ENCODE measurements at places on chromosomes 11 and 22.

- DNase-seq = no peak
Measured at GRCh38 chr11:117002639-117003299, 95.5 kb downstream of the SIK3 start.

- DNase-seq = no peak
Measured at GRCh38 chr22:24878969-24879368, 67.5 kb downstream of the LHFPL7 start.

DNA sequence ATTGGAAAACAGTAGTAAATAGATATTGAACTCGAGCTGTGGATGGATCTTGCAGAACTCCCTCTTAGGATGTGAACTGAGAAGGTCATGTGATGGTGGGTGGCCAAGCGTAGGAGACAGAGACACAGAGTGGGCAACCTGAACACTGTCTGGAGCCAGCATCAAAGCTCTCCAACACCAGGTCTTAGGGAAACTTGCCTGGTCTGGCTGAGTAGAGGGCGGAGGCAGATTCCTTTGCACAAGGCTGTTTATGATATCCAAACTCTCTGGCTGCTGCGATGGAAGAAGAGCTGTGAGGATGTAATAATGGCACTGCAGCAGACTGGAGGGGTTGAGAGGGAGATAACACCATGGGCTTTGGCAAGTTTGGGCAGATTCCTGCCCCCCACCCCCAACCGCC, 10.1 kb downstream of the NAV2 start:
- DNase-seq = no peak

GRCh38 chr11:61769946-61770683, 17.7 kb downstream of the MYRF start:
- DNase-seq = no peak

DNA sequence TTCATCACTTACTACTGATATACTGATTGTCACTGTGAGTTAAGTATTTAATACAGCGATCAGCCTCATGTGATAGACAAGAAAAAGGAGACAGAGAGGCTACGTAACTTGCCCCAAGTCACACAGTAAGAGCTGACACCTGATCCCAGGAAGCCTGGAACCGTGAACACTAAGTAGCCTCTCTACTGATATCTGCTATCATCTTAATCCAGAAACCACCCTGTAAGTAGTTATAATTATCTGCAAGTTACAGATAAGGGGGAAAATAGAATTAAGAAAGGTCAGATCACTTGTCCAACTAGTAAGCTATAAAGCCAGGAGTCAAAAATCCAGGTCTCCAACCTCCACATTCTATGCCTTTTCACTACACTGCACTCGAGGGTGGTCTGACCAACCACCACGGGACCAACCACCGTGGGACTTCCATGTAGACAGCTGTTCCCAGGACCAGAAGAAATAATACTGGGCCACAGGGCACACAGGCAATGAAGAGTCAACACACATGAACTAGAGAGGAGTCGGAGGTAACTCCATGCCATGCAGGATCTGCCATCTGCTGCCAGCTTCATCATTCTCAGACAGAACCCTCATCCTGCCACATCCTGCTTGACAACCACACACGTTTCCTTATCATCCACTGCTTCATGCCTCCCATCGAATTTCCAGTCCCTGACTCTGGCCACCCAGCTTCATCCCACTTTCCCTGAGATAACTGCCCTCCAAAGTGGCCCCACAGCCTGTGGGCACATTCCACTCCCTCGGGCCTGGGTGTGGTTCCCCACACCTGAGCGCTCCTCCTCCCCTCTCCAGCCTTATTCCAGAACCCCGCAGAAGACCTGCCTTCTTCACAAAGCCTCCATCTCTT, 58.6 kb downstream of the MICAL3 start:
- DNase-seq = no peak

- no peak for DNase-seq
Measured at GRCh38 chr11:94590352-94591041, 23.3 kb downstream of the PIWIL4 start.

DNA sequence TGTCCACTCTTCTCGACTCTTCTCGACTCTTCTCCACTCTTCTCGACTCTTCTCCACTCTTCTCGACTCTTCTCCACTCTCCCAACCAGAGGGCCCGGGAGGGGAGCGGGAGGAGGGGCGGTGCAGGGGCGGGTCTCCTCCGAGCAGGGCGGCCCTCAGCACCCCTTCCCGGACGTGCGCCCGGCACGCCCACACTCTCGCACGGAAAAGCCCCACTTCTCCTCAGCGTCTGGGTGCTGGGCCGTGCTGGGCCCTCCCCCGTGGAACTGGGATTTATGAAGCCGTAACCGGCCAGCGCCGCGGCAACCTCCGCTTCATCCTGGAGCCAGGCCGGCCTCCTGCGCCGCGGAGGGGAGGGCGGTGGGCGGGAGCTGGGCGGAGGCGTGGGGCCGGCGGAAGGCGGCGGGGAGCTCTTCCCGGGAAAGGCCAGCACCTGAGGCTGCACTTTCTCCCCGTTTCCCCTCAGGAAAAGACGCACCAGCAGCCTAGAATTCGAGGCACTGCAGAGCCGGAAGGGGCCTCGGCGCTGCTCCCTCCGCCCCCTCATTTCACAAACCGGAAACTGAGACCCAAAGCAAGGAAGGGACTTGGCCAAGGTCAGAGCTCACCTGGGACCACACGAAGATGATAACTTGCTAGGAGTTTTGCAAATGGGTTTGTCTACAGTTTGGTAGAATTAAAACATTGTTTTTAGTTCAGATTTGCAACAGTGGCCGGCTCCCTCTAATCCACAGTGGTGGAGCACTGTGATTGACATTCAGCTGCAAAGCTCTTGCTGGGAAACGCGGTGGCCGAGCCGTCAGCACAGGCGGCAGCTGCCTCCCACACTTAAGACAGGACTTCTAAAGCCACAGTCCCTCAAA, 31.6 kb upstream of the JAM3 start:
- no peak for DNase-seq

DNA sequence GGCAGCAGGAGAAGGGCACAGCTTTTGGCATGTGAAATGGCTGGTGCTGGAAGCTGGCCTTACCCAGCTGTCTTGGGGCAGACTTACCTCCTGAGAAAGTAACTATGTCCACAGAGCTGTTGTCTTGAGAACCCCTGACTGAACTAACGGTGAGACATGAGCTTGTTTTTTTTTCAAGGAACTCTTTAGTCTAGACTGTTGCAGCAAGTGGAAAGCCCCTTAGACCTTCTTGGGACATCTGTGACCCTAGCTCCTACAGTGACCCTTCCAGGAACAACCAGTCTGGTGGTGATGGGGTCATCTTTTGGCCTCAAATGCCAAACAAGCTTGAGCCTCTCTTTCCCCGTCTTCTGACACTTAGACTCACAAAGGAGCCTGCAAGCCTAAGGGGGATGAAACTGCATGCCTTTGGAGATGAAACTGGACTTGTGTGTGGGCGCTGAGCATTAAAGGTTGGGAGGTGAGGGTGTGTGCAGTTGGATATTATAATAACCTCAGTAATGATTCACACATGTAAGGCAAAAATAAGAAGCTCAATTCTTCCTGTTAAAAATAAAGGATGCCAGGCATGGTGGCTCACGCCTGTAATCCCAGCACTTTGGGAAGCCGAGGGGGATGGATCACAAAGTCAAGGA, 35.4 kb downstream of the SDHD start:
- DNase-seq = no peak

Measured in NCI-H187 treated with DMSO at 0.1 percent for 48 hours (cell line).